IPS DF 19.7 (cell line): ENCODE measurements at places on chromosomes 6 and 20.

GRCh38 chr6:131038597-131039344 lies 24.3 kb downstream of the EPB41L2 start:
- DNase-seq, result no peak

GRCh38 chr20:34980543-34981233 lies 25.0 kb downstream of the MYH7B start:
- no peak for DNase-seq

DNA sequence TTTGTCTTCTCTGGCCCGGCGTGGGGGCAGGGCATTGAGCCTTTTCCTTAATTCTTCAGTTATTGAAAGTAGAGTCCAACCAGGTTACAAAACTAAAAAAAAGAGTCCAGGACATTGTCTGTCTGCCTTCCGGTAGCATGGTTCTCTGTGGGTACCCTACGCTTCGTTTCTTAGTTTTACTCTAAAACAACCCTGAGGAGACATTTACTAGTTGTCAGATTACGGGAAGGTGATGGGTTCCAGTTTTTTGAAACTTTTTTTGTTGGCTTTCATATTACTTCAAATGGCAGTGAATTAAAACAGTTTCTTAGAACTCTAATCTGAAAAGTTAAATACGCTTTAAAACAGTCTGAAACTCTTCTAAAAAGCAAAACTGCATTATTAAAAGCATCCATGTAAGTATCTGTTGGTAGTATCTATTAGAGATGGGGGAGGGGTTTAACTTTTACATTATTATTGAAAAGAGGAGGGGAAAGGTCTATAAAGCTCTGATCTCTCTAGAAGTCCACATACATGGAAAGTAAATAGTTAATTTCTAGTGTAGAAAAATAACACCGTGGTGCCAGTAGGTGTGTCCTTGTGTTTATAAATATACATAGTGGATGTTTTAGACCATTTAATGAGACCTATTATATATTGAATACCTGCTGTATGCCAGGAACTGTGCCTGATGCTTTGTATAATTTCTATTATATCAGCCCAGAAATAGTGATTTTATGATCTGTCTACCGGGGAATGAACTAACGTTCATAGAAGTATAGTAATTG lies 2.2 kb downstream of the BICRAL start:
- DNase-seq, result no peak

DNA sequence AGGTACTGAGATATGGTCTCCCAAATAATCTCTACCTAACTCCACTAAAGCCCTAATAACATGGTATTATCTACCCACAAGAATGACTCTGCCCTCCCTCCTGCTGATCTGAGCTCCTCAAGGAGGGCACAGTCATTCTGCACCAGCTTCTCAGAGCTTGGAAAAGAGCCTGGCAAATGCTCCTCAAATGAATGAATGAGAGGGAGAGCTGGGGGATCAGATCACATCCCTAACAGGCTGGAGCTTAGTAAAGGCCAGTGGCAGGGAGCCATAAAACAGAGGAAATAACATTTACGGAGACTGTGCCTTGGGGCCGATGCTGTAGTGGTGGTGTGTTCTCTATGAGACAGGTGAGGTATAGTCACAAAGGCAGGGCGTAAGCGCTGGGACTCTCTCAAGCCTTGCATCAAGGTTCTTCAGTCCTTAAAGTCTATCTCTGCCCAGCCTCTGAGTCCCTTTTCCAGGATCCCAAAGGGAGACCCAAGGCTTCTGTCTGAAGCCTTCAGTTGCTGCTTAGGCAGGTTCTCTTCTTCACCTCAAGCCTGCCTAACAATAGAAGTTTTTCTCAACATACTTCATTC lies 7.2 kb upstream of the NNAT start:
- DNase-seq, result no peak

- DNase-seq, result no peak
These were observed 420.4 kb upstream of the OPRM1 start for GRCh38 chr6:153618371-153619322.

- DNase-seq, result no peak
These were observed 700 bp upstream of the LAMA5 start for GRCh38 chr20:62367633-62368391.
